ENCODE measurements at places on chromosomes 2 and 18. TPM values are rescaled to one million over a fixed set of nuclear protein-coding genes. Genes with fewer than 3 reads are reported as not detected.

Gene R3HDM1
- total RNA-seq: 8.7 TPM

Gene CYP26B1
- 1.7 TPM for total RNA-seq

Gene NAT8
- total RNA-seq: not detected

Gene MARS2
- 4.1 TPM for total RNA-seq

Gene TLX2
- not detected for total RNA-seq

Gene RTP5
- not detected for total RNA-seq

Gene IL36B
- not detected for total RNA-seq

Gene SCYGR4
- total RNA-seq: not detected

Gene POMC
- not detected for total RNA-seq

Gene MYOM1
- total RNA-seq: 0.02 TPM

Gene TXNDC2
- 0.29 TPM for total RNA-seq

Gene PARD3B
- 0.37 TPM for total RNA-seq

Gene TCF7L1
- 0.17 TPM for total RNA-seq

Gene CYP27C1
- total RNA-seq: 0.08 TPM

Gene KCNG3
- 0.12 TPM for total RNA-seq

Gene RAD51AP2
- total RNA-seq: 0.02 TPM

Gene ICOS
- total RNA-seq: not detected

GRCh38 chr18:80074697-80075096, 34.4 kb upstream of the ADNP2 start:
- DNase-seq: no peak

DNA sequence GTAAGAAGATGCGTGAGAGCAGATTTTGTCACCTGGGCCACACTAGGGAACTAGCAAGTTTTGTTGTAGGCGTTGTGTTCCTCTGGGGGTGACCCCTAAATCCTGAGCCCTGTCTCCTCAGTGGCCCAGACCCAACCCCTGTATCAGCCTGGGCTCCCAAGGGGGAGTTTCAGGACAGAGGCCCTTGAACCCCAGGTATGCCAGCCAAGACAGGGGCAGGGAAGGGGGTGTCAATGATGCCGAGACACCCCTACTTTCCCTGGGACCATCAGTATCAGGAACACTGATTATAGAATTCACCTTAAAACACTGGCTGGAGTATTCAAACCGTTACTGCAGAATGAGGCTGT, 39.1 kb upstream of the RPL31 start:
- DNase-seq: no peak

- no peak for DNase-seq
Measured at GRCh38 chr2:48039209-48039990, 133.1 kb upstream of the FBXO11 start.

DNA sequence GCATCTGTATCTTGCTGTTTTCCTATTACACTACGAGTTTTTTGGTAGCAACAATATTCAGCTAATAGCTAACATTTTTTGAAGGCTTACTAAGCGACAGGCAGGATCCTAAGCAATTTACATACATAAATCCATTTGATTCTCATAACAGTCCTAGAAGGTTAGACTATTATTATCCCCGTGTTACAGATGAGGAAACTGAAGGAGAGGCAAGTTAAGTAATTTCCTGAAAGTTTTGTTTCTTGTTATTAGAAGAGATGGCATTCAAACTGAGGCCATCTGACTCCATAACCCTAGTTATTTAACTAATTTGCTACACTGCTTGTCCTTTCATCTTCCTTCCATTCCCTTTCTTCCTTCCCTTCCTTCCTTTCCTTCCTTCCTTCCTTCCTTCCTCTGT, 68.2 kb downstream of the PDE1A start:
- no peak for DNase-seq

DNA sequence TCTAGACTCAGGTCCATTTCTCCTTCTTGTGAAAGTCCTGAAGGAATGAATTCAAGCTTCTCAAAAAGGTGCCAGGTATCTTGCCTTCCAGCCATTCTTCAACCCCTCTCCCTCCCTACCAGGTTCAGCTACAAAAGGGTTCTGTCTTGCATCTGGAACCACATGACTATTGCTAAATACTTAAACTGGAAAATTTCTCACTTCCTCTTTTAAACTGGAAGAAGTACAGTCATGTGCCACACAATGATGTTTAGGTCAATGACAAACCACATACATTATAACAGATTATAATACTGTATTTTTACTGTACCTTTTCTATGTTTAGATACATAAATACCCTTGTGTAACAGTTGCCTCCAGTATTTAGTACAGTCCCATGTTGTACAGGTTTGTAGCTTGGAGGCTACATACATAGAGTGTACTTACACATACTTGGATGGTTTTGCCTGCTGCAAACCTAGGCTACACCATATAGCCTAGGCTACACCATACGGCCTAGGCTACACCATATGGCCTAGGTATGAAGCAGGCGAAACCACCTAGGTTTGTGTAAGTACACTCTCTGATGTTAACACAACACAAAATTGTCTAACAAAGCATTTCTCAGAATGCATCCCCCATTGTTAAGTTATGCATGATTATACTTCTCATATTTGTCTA, 142.0 kb upstream of the DNMT3A start:
- no peak for DNase-seq

DNA sequence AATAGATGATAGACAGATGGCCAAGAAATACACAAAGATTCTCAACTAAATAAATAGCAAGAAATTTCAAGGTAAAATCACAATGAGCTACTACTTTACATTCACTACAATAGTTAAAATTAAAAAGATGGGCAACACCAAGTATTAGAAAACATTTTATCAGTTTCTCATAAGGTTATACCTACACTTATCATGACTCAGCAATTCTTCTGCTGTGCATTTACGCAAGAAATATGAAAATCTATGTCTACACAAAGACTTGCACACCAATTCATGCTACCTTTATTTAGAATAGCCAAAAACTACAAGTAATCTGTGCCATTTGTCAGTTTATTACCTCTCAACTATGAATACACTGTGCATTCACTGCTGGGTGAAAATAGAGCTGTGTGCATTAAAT, 937.4 kb upstream of the NRXN1 start:
- no peak for DNase-seq

GRCh38 chr2:229210641-229211040, 60.4 kb downstream of the PID1 start:
- DNase-seq: no peak

- DNase-seq: no peak
Measured at GRCh38 chr2:112606547-112606946, 22.1 kb downstream of the CHCHD5 start.

GRCh38 chr2:25330273-25330672, 11.5 kb downstream of the DNMT3A start:
- no peak for DNase-seq

- no peak for DNase-seq
Measured at GRCh38 chr18:63376538-63376937, 9.5 kb upstream of the KDSR start.

- DNase-seq: peak; percentile 10
Measured at GRCh38 chr2:160574468-160575140, 81.0 kb upstream of the RBMS1 start.

GRCh38 chr2:226794751-226795171, 4.9 kb downstream of the IRS1 start:
- peak; percentile 56 for DNase-seq

DNA sequence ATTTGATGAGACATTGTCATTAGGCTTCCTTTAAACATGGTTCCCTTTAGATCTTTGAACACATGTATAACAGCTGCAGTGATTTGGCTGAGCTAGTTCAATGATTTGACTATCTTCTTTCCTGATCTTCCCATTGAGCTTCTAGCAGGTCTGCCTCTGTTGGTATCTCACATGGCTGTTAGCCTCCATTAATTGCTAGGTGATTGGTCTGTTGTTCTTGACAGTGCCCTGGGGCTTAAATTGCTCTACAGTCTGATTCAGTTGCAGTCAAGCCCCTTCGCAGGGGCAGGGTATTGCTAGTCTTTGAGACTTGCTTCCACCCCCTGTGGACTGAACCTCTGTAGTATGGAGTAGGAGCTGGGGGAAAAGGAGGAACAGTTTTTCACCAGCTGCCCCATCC, 24.1 kb downstream of the SKA1 start:
- DNase-seq: no peak

- DNase-seq: no peak
Measured at GRCh38 chr18:45009756-45010155, 329.1 kb downstream of the SETBP1 start.

- peak; percentile 50 for DNase-seq
Measured at GRCh38 chr2:214593727-214594126, 182.9 kb downstream of the VWC2L start.

- DNase-seq: no peak
Measured at GRCh38 chr2:215887303-215887702, 126.0 kb downstream of the MREG start.

DNA sequence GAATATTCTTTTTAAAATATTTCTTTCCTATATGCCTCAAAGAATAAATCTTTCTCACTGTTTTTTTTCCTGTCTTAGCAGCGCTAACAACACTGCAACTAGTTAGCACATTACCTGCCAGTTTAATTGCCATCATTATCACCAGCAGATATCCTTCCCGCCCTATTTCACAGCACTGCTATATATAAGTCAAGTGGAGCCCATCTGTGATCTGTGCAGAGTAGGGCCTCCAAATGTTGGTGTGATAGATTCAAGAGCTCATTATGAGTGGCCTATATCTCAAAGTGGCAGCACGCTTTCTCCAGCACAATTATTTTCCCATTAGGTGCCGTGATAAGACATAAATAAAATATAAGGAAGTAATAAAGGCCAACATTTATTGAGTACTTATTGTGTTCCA, 19.8 kb upstream of the RGPD4 start:
- no peak for DNase-seq

- no peak for DNase-seq
Measured at GRCh38 chr2:24930768-24931167, 10.7 kb upstream of the ADCY3 start.

DNA sequence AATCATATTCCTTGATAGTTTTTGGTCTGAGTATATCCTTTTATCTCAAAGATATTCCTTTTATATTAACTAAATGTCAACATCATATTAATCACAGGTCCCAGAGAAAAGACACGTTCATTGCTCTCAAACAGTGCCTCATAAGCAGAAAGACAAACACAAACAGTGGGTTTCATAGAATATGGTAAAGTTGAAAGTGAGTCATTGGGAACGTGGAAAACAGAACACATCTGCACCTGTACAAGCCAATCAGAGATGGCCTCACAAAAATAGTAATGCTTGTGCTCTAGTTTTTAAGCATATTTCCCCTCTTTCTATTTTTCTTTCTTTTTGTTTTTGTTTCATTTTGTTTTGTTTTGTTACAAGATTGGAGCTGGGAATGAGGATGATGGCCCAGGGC, 328.4 kb upstream of the MAP2 start:
- no peak for DNase-seq

DNA sequence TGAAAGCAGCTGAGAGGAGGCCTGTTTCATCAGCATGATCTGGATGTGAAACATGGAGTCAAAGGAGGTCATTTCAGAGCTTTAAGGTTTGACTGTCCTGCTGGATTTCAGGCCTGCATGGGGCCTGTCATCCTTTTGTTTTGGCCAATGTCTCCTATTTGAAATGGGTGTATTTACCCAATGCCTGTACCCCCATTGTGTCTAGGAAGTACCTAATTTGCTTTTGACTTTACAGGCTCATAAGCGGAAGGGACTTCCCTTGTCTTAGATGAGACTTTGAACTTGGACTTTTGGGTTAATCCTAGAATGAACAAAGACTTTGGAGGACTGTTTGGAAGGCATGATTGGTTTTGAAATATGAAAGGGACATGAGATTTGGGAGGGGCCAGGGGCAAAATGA, 19.3 kb upstream of the CYP27C1 start:
- no peak for DNase-seq

DNA sequence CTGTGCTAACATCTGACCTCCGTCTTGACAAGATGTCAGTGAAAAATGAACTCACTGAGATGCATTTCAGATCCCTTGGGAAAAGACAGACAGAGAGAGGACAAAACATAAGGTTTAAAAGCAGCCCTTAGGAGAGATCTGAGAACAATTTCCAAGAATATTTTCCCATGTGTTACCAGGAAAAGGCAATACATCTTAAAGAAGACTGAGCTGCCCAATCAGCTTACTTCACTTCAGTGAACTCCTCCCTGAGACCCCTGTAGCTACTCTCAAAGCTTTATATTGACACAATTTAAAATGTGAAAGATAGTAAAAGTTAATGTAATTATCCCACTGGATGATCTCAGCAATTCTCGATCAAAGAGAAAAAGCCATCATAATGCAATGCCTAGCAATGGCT, 505.0 kb downstream of the DCC start:
- no peak for DNase-seq

DNA sequence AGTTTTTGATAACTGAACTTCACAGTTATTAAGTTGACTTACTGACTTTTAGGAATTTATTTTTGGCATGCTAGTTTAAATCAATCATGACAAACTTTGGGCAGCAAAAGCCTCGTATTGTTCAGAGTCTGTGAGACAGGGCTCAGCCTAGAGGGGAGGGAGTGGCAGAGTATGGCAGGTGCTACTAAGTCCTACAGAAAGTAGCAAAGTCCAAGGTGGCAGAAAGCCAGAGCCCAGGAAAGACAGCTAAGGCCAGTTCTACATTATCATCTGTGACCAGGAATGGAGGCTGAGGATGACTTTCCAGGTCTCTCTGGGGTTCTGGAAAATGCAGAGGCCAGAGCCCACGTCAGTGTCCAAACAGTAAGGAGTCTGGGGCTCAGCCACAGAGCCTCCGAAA, 34.2 kb downstream of the CHST10 start:
- DNase-seq: no peak

- no peak for DNase-seq
Measured at GRCh38 chr2:161131074-161131680, 29.1 kb upstream of the TANK start.

DNA sequence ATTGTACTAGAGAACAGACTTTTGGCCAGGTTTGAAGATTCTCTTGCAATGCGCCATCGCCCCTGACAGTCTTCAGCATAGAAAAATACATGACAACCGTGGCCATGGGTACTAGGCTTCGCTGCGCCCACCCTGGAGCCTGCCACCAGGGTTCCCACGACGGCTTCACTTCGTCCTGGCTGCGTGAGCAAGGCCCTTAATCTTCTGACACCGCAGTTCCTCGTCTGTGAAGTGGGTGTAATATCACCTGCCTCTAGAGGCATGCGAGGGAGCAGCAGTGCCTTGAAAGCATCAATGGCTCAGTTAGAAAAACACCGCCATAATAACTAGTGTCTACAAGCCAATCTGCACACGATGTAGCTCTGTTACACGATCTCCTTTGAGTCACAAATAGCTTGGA, 175.2 kb upstream of the HS6ST1 start:
- no peak for DNase-seq

- no peak for DNase-seq
Measured at GRCh38 chr2:240702640-240703011, 11.0 kb downstream of the AQP12A start.

- no peak for DNase-seq
Measured at GRCh38 chr2:58739033-58739432, 497.9 kb upstream of the FANCL start.

- peak; percentile 52 for DNase-seq
Measured at GRCh38 chr2:200252265-200253067, 54.0 kb upstream of the SPATS2L start.

DNA sequence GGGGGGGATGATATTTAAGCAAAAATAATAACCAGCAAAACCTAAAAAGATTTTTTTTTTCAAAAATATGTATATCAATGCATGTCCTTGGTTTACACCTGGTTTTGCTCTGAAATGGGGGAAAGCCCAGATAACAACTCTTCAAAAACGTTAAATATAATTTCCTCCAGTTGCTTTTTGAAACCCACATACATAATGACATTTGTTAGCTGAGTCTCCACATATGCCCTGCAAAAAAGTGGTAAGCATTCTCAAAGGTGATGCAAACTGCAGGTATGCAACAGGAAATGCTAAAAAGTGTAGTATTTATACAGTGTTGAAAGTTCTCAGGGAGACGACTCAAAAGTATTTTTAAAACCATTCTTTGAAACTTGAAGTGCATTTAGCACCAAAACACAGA, 258.6 kb downstream of the ZEB2 start:
- no peak for DNase-seq

- no peak for DNase-seq
Measured at GRCh38 chr2:160934991-160935390, 225.2 kb upstream of the TANK start.

Measured in H4 (cell line).